ENCODE measurements at places on chromosomes 6 and 20. TPM values are rescaled to one million over a fixed set of nuclear protein-coding genes. Genes with fewer than 3 reads are reported as not detected.

DNA sequence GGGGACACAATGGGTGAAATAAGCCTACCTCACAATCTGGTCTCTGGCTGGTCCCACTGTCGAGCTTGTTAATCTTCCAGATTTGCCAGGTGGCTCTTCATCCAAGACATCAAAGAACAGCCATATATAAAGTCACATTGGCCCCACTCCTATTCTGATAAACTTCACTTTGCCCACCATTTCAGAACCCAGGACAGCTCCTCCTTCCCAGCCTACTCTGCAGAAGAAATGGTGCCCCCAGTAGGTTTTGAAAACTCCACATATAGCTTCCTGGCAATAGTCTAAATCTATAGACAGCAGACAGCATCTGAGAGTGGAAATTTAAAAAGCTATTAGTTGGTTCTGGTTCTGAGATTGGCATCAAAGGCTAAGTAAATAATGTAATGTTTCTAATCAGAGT, 143.1 kb upstream of the PCSK2 start:
- no peaks in the 10 kb centered on the region for H3K36me3 ChIP-seq
- no peak for DNase-seq
- no peak overlapping the region for H3K27ac ChIP-seq
- H3K4me1 ChIP-seq = no peaks in the 10 kb centered on the region
- H3K4me3 ChIP-seq = no peak overlapping the region
- no peaks in the 10 kb centered on the region for H3K27me3 ChIP-seq

- no peak for DNase-seq
- H3K27me3 ChIP-seq = no peaks in the 10 kb centered on the region
- H3K27ac ChIP-seq = no peak overlapping the region
Observed at GRCh38 chr6:156622185-156622584, 155.0 kb upstream of the ARID1B start.

DNA sequence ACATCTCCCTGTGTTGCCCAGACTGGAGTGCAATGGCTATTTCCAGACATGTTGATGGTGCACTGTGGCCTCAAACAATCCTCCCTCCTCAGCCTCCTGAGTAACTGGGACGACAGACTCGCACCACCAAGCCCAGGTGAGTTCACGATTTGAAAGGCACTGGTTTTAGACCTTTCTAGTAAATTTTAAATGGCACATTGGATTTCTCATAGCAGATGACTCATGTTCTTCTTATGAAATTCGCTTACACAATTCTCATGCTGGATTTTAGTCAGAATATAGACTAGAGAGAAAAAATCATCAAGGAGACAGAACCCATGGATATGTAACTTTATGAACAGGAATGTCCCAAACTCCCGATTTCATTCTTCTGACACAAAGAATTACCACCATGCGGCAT, 18.1 kb upstream of the PXDC1 start:
- H3K27ac ChIP-seq = no peak overlapping the region
- peaks cover 2% of the 10 kb centered on the region for H3K4me1 ChIP-seq
- DNase-seq = no peak
- no peaks in the 10 kb centered on the region for H3K36me3 ChIP-seq

- no peak overlapping the region for H3K27ac ChIP-seq
- H3K4me3 ChIP-seq = no peak overlapping the region
- H3K27me3 ChIP-seq = no peaks in the 10 kb centered on the region
- peaks cover 2% of the 10 kb centered on the region for H3K36me3 ChIP-seq
Observed at GRCh38 chr20:30419466-30419865, 838.0 kb upstream of the DEFB115 start.

GRCh38 chr20:3658716-3659491, 4.3 kb downstream of the GFRA4 start:
- DNase-seq = no peak
- no peak overlapping the region for H3K4me3 ChIP-seq
- no peaks in the 10 kb centered on the region for H3K4me1 ChIP-seq
- H3K27me3 ChIP-seq = peaks cover 5% of the 10 kb centered on the region
- H3K27ac ChIP-seq = no peak overlapping the region
- no peaks in the 10 kb centered on the region for H3K36me3 ChIP-seq

- no peaks in the 10 kb centered on the region for H3K27me3 ChIP-seq
- H3K4me1 ChIP-seq = no peaks in the 10 kb centered on the region
- DNase-seq = no peak
- no peaks in the 10 kb centered on the region for H3K36me3 ChIP-seq
- H3K4me3 ChIP-seq = no peak overlapping the region
- H3K27ac ChIP-seq = no peak overlapping the region
Observed at GRCh38 chr6:30156262-30156599, 4.8 kb downstream of the TRIM10 start.

DNA sequence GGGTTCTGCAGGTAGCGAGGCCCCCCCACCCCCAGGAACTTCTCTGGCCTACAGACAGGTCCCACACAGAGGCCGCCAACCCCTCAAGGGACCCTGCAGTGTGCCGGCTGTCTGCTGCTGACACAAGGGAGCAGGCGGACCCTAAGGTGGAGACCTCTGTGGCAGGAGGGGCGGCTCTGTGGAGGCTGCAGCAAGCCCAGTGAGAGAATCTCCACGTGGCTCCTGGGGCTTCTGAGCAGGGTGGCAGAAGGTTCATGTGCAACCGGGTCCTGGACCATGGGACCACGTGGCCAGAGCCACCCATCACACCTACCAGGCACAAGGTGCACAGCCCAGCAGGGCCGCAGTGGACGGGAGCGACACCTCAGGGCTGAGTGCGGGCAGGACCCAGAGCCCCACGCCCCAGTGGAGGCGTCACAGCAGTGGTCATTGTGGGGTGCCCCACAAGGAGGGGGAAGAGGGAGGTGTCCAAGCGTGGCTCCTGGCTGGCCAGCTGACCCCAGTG, 4.3 kb downstream of the ARFRP1 start:
- H3K27me3 ChIP-seq = no peaks in the 10 kb centered on the region
- H3K4me1 ChIP-seq = no peaks in the 10 kb centered on the region
- H3K27ac ChIP-seq = no peak overlapping the region
- H3K36me3 ChIP-seq = peaks cover 27% of the 10 kb centered on the region

DNA sequence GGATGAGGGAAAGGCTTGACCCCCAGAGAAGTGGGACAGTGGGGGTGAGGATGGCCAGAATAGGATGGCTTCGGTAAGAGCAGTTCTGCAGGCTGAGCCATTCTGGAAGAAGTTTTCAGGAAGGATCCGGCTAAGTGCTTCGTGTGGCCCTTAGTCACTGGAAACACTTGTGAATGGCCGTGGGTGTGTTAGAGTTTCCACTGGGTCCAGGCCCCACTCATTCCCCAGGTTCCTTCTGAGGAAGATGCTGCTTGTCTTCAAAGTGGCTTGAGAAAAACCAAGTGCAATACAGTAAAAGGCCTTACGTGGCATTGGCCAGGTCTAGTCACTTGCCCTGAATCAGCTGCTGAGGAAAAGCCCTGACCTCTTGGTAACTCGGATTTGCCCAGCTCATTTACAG, 27.9 kb downstream of the MANBAL start:
- H3K4me3 ChIP-seq = no peak overlapping the region
- no peak overlapping the region for H3K27ac ChIP-seq
- no peak for DNase-seq
- no peaks in the 10 kb centered on the region for H3K27me3 ChIP-seq

GRCh38 chr6:144777249-144777648, 492.1 kb downstream of the UTRN start:
- no peaks in the 10 kb centered on the region for H3K27me3 ChIP-seq
- H3K4me1 ChIP-seq = no peaks in the 10 kb centered on the region
- no peak overlapping the region for H3K27ac ChIP-seq
- DNase-seq = no peak
- H3K4me3 ChIP-seq = no peak overlapping the region

GRCh38 chr6:20399518-20399917, 2.2 kb upstream of the E2F3 start:
- no peaks in the 10 kb centered on the region for H3K27me3 ChIP-seq
- H3K4me3 ChIP-seq = no peak overlapping the region
- no peaks in the 10 kb centered on the region for H3K4me1 ChIP-seq
- DNase-seq = no peak
- H3K36me3 ChIP-seq = peaks cover 2% of the 10 kb centered on the region

- no peaks in the 10 kb centered on the region for H3K4me1 ChIP-seq
- no peak overlapping the region for H3K4me3 ChIP-seq
- H3K27ac ChIP-seq = no peak overlapping the region
- no peak for DNase-seq
- no peaks in the 10 kb centered on the region for H3K36me3 ChIP-seq
Observed at GRCh38 chr20:58597249-58597891, 53.7 kb upstream of the STX16 start.

The PAQR8 gene
- total RNA-seq = 3.4 TPM

The TSBP1 gene
- total RNA-seq = not detected

The EYA4 gene
- total RNA-seq = not detected

Data from H9 (cell line).